KBM-7 (cell line): ENCODE measurements at places on chromosomes 16 and 17.

GRCh38 chr17:48994549-48995303, 2.5 kb upstream of the IGF2BP1 start:
- peak; percentile 30 for DNase-seq

- DNase-seq: peak; percentile 61
These were observed 34.4 kb downstream of the HNF1B start for GRCh38 chr17:37710344-37710886.

- no peak for DNase-seq
These were observed 10.2 kb downstream of the TAF15 start for GRCh38 chr17:35819455-35819854.

- peak; percentile 85 for DNase-seq
These were observed 8.3 kb upstream of the LPCAT2 start for GRCh38 chr16:55500530-55501011.

DNA sequence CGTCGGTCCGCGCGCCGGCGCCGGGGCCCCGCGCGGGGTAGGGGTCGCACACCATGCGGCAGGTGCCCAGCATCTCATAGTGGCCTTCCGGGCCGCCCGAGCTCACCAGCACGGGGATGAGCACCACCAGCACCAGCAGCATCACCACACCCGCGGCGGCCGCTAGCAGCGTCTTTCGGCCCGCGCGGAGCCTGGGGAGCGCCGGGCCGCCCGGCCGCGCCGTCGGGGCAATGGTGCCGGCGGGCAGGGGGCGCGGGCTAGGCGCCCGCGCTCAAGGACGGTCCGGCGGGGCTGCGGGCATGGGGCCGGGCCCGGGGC, 237 bp downstream of the C1QL1 start:
- no peak for DNase-seq

DNA sequence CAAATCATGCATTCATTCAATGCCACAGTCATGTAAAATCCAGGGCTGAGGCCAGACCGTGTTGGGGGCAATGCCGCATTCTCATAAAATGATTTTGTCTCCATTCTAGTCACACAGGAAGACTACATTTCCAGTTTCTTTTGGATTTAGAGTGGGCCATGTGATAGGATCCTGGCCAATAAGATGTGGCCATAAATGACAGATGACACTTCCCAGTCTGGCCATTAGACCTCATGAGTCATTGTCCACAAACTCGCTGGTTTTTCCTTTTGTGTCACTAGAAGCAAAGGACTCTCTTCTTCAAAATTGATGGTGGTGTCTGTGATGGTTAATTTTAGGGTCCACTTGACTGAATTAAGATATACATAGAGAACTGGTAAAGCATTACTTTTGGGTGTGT, 352.3 kb downstream of the UTP18 start:
- no peak for DNase-seq
